ENCODE measurements at places on chromosomes 2 and 18.

- DNase-seq, result no peak
These were observed 890.0 kb upstream of the DDX18 start for GRCh38 chr2:116924509-116924908.

DNA sequence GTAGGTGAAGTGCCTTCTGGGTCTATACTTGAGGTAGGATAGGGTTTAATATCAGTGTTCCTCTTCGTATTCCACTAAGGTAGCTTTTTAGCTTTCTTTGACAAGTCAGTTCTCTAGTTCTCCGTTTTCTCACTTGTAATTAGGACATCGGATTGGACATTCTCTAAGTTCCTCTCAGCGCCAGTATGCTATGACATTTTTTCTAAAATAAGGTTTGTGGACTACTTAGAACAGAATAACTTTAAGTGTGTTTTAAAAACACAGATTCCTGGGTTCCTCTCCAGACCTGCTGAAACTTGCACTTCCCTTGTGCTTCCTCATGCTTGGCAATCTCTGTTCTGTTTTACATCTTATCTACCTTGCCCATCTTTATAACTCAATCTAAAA is 69.3 kb upstream of the YWHAQ start:
- DNase-seq, result no peak

DNA sequence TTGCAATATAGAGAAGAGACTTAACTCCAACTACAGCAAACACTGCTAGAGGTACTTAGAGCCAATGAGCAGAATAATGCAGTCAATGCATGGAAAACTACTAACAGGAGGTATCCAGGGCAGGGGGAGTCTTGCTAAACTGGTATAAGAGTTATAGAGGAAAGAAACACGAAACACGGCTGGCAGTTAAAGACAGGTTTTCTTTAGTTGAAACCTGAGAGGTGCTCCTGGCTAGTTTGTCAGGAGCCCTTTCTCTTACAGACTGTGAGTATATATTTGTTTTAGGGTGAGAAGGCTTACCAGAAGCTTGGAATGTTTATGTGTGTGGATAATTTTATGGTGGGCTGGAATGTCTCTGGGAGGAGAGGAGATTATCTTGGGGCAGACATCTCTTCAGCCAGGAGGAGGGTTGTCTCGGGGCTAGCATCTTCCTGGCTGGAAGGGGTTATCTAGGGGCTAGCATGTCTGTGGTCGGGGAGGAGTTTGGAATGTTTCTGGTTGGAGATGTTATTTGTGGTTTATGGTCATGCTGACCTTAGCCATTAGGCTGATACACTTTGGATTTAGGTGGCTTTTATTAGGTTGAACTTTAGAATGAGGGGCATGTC is 1048.8 kb downstream of the DPP10 start:
- no peak for DNase-seq

DNA sequence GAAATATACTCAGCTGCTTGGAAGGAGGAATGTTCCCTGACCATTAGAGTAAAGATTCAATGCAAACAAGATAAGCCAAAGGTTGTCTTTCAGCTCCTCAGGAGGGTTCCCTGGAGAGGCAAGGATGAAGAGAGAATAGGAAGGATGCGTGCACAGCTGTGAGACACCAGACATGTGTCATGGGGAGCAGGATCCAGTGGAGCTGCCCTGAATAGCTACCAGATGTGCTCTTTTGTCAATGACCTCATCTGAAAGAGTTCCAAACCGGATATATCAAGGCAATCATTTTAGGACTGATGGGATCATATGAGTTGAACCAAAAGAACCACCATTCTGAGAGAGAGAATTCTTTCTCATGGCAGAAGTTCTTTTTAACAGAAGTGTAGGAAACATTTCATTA is 490.6 kb downstream of the IRS1 start:
- no peak for DNase-seq

- no peak for DNase-seq
These were observed 223.9 kb downstream of the CDCA7 start for GRCh38 chr2:173578404-173579107.

- no peak for DNase-seq
These were observed 692.0 kb upstream of the FAM98A start for GRCh38 chr2:34291076-34291475.

GRCh38 chr2:5991305-5991968 is 299.3 kb downstream of the SOX11 start:
- DNase-seq, result no peak

GRCh38 chr2:144996225-144996795 is 476.4 kb upstream of the ZEB2 start:
- DNase-seq, result no peak

DNA sequence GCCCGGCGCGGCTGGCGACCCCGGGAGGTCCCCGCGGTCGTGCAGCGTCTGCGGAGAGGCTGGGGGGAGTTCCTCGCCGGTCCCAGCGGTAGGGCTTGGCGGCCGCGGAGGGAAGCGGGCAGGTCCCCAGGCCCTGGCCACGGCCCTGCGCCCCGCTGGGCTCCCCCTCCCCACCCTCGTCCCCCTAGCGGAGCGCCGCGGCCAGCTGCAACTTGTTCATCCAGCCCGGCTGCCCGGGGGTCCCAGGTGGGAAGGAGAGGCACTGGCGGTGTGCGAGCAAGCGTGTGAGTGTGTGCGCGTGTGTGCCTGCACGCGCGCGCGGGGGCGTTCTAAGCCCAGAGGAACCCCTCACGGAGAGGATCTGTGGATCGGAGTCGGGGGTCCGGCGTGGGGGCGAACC is 1.3 kb downstream of the PTPRM start:
- DNase-seq, result no peak

GRCh38 chr2:233961905-233962304 is 44.7 kb downstream of the TRPM8 start:
- no peak for DNase-seq

DNA sequence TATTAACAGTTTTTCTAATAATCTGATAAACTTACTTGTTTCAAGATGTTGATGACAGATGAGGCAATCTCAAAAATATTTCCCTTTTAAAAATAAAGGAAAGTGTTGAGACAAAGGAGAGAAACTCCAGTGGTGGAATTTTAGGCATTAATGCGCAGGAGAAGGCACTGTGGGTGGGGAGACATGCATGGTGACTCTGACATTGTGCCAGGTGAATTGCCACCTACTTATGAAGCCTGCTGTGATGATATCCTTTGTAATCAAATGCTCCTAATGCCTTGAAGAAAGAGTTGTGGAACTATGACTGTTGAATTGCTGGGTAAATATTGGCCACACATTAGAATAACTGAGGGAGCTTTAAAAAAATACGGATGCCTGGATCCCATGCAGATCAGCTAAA is 101.4 kb downstream of the PLA2R1 start:
- no peak for DNase-seq

- no peak for DNase-seq
These were observed 107.4 kb downstream of the CPO start for GRCh38 chr2:207046724-207047123.

DNA sequence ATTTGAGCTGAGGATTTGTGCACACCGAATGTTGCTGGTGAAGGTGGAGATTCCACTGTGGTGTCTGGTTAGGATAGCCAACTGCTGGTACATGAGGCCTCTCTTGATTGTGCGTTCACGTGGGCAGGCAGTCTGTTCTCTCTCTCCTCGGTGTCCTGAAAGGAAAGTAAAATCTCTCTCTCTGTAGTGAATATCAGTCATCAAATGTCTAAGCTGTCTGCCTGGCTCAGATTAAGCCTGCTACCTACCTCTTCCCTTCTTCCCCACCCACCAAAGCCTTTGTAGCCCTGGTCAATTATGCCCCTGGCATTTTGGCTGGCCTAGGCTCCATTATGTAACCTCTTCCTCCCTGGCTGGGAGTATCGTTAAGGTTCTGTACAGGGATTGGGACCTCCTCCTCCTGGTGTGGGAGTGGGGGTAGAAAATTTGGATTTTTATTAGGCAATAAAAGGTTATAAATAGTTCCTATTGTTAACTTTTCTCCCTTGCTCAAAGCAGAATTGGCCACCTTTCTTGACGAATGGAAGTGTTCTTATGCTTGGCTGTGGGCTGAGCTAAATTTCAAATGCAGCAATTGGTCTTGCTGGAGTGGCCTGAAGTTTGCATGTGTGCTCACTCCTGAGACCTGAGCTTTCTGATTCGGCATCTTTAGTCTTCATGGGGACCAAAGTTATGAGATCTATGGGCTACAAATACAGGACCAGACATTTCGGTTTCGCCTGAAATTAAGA is 148.8 kb downstream of the WDSUB1 start:
- DNase-seq, result no peak

DNA sequence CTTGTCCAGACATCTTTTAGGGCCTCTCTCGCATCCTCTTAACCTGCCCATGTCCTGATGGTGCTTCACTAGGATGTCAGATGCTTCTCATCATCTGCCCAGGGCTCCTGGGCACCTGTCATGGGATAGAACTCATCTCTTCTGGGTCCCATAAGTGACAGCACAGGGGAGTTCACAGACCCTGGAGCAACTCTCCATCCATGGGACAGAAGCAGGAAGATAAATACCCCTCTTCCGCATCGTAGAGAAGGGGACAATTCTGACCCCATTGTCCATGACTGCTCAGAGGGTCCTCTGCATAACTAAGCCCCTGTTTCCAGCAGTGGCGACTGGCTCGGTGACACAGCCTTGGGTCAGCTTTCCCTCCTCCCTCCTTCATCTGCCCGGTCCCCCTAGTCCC is 82.3 kb downstream of the TWIST2 start:
- DNase-seq, result no peak

- DNase-seq, result no peak
These were observed 214.6 kb downstream of the TRIB2 start for GRCh38 chr2:12931186-12931844.

GRCh38 chr2:109216332-109216731 is 87.3 kb downstream of the SH3RF3 start:
- no peak for DNase-seq

DNA sequence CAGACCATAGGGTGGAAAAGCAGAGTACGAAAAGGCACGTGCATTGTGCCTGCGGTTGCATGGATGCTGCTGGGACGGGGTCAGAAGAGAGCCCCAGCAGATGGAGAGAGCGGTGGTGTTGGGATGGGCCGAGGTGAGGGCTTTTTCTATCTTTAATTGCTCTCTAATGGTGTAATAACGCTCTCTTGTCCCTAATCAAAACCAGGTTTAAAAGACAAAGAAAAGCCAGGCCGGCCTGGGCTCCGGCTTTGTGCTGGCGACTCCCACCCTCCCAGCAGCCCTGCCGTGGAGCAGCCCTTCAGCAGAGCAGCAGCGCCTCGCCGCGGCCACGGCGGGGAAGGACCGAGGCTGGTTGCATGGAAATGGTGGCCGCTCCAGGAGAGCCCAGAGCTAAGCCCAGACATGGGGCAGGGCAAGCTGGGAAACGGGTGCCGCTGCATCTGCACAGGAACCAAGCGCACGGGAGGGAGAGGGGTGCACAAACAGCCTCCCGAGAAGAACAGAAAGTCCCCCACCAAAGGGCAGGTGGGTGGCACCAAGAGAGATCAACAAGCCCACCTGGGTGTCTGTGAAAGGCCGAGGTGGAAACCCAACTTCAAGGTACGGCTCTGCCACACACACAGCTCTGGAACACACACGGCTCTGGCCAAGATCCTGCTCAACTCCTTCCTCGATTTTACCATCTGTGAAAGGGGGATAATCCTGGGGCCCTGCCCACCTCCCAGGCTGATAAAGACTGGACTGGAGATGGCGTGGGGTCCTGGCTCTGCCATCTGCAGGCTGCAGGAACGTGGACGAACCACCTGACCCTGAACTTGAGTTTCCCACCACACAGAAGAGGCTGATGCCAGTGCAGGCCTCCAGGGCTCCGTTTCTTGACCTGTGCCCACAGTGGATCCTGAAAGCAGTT is 15.0 kb downstream of the HS1BP3 start:
- DNase-seq, result peak; percentile 48

GRCh38 chr18:40877096-40877495 is 1077.9 kb upstream of the PIK3C3 start:
- no peak for DNase-seq

All from PC-9 (cell line).